ENCODE measurements at places on chromosomes 2 and 18.

DNA sequence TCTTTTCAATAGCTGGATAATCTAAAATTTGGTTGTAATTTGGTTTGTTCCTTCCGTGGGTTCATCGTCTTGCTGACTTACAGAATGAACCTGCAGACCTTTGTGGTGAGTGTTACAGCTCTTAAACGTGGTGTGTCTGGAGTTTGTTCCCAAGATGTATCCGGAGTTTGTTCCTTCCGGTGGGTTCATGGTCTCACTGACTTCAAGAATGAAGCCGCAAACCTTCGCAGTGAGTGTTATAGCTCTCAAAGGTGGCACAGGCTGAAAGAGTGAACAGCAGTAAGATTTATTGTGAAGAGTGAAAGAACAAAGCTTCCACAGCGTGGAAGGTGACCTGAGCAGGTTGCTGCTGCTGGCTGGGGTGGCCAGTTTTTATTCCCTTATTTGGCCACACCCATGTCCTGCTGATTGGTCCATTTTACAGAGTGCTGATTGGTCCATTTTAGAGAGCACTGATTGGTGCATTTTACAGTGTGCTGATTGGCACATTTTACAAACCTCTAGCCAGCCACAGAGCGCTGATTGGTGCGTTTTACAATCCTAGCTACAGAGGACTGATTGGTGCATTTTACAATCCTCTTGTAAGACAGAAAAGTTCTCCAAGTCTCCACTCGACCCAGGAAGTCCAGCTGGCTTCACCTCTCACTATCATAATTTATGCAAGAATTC, 16.6 kb downstream of the RALB start:
- DNase-seq = no peak

- DNase-seq = no peak
These were observed 64.4 kb downstream of the TSN start for GRCh38 chr2:121819846-121820245.

GRCh38 chr2:158270536-158270935, 168.9 kb downstream of the UPP2 start:
- no peak for DNase-seq

DNA sequence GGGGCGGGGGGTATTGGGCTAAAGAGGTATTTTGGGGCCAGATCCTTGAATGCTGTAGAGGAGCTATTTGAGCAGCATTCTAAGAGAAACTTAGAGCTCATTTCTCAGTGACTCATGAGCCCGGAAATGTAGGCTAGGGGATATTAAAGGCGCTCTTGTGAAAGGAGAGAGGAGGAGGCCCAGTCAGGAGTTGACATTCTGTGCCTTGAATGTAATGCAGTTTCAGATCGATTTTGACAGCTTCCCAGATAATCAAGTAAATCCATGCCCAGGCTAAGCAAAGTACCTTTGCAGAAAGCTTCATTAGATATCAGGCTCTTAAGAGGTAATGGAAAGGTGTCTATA, 1.5 kb downstream of the CAB39 start:
- peak; percentile 19 for DNase-seq

DNA sequence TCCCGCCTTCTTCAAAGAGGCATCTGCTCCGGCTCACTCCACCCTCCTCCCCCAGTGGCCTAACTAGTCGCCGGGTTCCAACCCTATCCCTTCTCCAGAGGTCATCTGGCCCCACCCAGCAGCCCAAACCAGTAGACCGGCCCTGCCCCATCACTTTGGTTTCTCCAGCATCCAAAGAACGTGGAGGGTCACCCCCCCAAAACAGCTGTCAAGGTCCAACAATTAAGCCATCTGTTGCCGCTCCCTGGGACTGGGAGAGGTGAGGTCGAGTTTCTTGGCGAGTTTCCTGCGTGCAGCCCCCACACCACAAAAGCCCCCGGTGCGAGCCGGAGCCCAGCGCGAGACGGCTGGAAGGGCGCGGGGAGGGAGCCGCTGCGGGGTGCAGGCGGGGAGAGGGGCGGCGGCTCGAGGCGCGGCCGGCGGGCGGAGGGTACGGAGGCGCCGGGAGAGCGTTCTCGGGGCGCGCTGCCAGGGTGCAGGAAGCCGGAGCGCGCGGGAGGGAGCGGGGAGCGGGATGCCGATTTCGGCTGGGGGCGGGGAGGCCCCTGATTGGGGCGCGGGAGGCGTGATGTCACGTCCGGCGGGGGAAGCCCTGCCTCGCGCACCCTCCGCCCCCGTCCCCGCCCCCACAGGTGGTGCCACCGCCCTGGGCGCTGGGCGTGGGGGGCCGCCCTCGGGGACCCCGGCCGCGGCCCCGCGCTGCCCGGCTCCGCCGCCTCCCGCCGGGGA, 571 bp upstream of the GPC1 start:
- DNase-seq = peak; percentile 73

DNA sequence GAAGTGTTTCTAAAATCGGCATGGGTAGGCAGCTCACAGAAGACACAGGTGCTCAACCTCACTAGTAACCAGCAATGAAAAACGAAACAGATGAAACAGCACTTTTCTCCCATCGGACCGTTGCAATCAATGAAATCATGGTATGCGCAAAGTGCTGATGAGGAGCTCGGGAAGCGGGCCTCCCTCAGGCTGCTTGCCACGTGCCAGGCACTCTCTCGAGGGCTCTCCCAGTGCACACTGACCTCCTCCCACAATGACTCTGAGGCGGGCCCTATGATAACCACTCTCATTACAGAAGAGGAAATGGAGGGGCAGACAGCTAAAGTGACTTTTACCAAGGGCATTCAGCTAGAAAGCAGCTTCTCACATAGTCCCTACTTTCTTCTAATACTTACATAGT, 3.8 kb upstream of the ANKRD23 start:
- no peak for DNase-seq

- DNase-seq = no peak
These were observed 13.4 kb upstream of the HRH4 start for GRCh38 chr18:24446953-24447538.

DNA sequence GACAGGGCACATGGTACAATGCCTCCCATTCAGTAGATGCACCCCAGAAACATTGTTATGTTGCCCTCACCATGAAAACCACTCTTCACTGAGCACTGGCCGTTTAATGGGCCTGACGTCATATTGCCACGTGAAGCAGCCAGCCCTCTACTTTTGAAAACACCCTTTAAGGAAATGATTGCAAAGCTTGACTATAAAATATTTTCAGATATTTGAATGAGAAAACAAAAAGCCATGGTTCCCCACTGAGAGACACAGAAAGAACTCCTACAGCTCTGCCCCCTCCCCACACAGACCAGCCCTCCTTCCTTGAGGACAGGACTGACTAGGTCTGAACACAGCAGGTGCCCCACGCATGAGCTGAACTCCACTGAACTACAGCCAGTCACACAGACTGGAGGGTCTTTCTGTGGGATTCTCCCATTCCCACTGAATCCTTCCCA, 349.1 kb downstream of the ANAPC1 start:
- no peak for DNase-seq

- DNase-seq = no peak
These were observed 980 bp upstream of the SPTBN1 start for GRCh38 chr2:54455131-54455562.

GRCh38 chr18:77161383-77161782, 28.8 kb upstream of the MBP start:
- no peak for DNase-seq

DNA sequence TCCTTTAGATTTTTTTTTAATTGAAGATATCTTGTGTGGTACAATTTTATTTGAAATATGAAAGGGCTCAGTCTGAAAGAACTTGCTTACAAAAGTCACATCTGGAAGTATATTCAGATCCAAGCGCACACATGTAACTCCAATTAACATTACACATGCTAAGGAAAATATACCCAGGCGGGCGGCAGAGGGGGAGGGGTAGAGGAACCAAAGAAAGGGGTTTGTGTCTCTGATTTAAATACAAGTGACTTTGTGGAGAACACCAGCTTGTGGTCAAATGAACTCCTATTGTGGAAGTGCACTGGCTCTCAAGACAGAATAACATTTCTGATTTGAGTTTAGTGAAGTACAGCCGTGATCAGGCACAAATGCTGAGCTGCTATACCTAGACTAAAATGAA, 280.2 kb upstream of the SOX11 start:
- no peak for DNase-seq

GRCh38 chr2:173161040-173161439, 85.4 kb downstream of the MAP3K20 start:
- DNase-seq = no peak

DNA sequence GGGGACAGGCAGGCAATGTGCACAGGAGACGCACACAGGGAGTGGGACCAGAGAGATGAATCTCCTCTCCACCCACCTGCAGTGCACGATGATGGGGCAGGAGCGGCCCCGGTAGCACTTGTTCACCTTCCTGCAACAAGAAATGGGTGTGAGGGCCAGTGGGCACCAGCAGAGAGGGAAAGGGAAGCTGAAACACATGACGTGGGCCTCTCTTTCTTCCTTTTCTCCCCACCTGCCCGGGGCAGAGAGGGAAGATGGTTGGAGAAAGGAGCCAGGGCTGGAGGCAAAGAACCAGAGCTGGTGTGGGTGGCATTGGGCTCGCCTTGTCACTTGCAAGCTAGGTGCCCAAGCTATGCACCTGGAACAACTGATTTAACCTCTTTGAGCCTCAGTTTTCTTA, 12.2 kb downstream of the DNAJB2 start:
- no peak for DNase-seq

- DNase-seq = no peak
These were observed 151.8 kb upstream of the UNC80 start for GRCh38 chr2:209619782-209620181.

DNA sequence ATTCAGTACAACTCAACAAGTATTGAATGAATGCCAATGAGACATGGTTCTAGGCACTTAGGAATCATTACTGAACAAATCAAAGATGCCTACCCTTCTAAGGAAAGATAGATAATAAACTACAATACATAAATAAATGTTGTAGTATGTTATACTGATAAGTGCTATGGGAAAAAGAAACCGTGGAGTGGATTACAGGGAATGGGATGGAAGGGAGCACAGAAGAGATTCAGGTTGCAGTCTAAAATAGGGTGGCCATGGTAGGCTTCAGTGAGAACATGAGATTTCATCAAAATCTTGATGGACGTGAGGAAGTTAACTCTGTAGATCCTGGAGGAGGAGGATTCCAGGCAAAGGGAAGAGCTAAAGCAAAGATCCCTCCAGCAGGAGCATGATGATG, 17.9 kb upstream of the CREB1 start:
- DNase-seq = no peak

DNA sequence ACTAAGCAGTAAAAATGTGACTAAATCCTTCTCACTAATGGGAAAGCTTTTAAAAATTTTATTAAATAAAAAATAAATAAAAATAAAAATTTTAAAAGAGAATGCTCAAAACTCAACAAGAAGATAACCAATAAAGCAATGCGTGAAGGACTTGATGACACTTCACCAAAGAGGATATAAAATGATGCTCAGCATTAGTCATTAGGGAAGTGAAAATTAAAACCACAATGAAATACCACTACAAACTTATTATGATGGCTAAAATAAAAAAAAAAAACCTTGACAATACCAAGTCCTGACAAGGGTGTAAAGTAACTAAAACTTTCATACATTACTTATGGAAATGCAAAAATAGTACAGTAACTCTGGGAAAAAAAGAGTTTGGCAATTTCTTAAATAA, 3.3 kb upstream of the WDR75 start:
- DNase-seq = no peak

DNA sequence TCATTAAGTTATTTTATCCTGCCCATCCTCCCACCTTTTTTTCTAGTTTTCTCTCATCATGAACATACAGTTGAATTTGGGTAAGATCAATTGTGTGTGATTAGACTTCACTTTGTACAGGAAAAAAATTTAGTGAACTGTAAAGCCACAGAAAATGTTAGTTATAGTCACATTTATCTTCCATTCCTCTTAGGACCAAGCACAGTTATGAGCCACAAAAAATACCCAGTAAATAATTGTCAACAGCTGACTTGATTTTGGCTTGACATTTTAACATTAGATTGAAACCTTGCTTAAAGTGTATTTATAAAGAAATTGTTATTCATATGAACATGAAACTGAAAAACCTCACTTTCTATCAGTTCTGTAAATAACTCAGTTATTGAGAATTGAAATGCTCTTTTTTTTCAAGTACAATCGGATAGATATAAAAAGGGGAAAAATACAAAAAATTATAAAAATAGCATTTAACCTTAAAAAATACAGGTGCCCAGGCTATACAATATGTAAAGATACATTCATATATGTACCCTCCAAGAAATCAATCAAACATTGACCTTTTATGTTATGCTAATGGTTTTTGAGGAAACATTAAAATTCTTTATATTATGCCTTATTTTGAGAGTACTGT, 389.5 kb upstream of the NRP2 start:
- DNase-seq = no peak

DNA sequence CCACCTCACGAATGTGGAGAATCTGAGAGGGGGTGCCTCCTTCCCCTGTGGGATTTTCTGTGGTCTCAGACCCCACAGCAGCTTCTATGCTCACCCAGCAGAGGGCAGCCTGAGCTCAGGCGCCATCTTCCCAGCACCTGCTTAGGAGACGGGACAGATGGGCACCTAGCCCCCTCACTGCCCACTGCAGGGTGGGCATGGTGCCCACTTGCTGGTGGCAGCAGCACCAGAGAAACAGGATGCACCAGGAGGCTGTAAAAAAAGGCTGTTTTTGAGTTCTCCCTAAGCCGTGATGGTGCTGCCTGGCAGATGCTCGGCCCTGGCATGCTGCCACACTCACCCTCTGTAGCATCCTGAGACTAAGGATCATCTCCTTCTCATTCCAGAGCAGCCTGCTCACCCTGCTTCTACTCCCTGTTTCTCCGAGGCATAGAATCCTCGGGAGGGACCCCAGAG, 19.1 kb upstream of the SLC20A1 start:
- DNase-seq = no peak

GRCh38 chr2:80326214-80326613, 21.7 kb upstream of the LRRTM1 start:
- DNase-seq = no peak

GRCh38 chr2:34567128-34567527, 968.0 kb upstream of the FAM98A start:
- DNase-seq = no peak

- no peak for DNase-seq
These were observed 101.0 kb upstream of the DNER start for GRCh38 chr2:229815342-229815741.

Measured in stimulated activated CD8-positive, alpha-beta memory T cell treated with anti-CD3 and anti-CD28 coated beads, Interleukin-15, amount 100 ng/mL, for 48 hours (primary cell).